ENCODE measurements at places on chromosomes 5 and 9.

DNA sequence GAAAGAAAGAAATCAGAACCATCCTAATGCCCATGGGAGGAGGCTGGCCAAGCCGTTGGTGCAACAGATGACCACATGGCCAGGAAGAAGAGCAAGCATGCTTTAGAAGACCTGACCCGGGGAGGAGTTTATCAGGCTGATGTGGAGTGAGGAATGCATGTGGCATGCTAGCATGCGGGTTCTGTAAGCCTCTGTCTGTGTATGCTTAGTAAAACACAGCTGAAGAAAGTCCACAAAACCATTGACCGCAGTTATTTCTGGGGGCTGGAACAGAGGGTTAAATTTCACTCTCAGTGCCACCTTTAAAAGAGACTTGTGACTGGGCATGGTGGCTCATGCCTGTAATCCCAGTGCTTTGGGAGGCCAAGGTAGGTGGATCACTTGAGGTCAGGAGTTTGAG lies 19.1 kb downstream of the GFI1B start:
- DNase-seq = peak; percentile 46

- peak; percentile 16 for DNase-seq
These were observed 241.4 kb downstream of the MARCHF11 start for GRCh38 chr5:15938186-15938585.

DNA sequence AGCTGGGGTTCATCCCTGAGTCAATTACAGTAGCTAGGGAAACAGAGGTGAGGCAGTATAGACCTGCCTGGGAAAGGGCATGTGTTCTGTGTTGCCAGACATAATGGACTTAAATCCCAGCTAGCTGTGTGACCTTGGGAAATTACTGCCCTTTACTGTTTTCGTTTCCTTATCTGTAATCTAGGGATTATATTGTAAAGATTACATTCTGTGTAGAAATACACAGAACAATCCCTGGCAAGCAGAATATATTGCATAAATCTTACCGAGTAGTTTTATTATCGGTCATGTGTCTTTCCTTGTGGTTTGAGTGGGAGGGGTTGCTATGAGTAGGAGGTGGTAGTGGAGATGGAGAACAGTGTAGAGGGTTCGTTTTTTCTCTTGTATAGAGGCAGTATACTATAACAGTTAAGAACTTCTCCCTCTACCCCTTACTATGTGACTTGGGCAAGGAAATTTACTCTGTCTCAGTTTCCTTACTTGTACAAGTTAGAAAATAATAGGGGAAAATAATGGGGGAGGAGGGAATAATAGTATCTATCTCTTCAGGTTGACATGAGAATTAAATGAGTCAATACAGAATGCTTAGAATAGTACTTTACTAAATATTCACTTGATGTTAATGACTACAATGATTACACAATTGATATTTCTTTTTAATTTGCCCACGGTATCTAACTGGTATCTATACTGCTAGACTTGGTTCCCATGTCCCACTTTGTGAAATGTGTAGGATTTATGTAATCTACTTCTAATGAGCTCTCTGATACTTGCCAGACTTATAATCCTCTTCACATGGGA lies 7.1 kb upstream of the DMXL1 start:
- peak; percentile 8 for DNase-seq

DNA sequence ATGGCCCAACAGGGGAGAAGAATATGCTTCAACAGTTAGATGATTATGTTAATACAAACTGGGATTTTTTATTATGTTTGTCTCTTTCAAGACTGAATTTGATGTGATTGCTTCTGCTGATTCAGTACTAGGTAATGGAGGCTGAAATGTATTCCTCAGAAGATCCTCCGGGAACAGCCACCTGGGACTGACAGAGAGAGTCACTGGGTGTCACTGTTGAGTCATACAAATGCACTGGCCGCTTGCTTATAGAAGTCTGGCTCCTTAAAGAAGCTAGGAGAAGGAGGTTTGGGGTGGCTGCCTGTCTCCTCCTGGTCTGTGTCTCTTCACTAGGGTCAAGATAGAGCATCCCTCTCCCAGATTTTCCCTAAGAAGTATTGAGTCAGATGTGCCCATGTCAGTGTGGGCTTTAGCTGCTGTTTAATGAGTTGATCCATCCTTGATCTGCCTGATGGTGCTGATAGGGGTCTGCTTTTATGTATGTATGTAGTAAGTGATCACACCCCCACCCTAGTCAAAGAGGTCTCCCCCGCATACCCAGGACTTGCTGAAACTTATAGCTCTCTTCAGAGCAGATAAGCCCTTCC lies 773.4 kb downstream of the BRINP1 start:
- DNase-seq = peak; percentile 48

- no peak for DNase-seq
These were observed 33.4 kb upstream of the VDAC1 start for GRCh38 chr5:134038138-134038537.

GRCh38 chr9:22210262-22210661 lies 201.2 kb upstream of the CDKN2B start:
- DNase-seq = no peak

- no peak for DNase-seq
These were observed 395.2 kb upstream of the KIF2A start for GRCh38 chr5:61910771-61911170.

GRCh38 chr9:109206670-109207069 lies 39.6 kb upstream of the FRRS1L start:
- DNase-seq = no peak

GRCh38 chr5:149765932-149766331 lies 35.8 kb downstream of the PPARGC1B start:
- no peak for DNase-seq

GRCh38 chr5:94102849-94103248 lies 361.4 kb upstream of the POU5F2 start:
- no peak for DNase-seq

Data from fibroblast of upper back skin (primary cell).